ENCODE measurements at places on chromosomes 7 and 10.

DNA sequence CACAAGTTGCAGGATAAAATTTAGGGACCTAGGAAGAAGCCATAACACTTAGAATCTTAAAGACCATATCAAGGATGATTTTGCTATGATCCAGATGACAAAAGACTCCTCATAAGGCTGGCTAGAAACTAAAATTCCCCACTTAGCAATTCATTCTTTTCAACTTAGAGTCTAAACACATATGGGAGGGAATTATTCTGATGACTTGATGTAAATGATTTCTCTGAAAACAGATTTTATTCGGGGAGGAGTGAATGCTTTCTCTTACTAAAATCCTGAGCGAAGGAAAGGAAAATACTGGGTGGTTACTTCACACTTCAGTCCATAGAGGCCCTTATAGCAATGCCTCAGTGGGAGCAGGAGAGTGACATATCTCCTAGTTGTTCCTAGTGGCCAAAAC is 138.7 kb upstream of the SORCS1 start:
- no peak for DNase-seq

DNA sequence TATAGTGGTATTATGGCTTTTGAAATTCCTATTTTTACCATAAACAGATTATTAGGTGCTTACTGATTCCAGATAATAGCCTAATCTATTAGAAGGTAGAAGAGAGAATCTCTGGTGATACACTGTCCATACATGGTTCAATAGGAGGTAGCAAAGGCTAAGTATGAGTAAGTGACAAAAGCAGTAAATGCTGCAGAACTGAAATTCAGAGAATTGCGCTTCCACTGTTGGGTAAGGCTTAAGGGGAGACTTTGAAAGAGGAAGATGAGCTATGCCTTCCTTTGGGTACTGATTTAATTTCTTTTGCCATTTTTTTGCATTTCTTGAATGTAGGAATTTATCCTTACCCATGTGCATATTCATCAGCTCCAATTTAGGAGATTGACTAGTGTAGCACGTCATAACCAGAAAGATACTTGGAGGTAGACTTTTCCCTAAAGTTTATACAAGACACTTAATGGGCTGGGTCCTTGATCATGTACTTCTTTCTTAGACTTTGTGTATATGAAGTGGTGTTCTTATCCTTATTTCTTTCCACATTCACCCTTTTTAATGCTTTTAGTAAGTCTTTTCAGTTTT is 15.3 kb downstream of the MKLN1 start:
- DNase-seq = no peak

GRCh38 chr7:106464651-106465050 is 179.9 kb upstream of the NAMPT start:
- no peak for DNase-seq

DNA sequence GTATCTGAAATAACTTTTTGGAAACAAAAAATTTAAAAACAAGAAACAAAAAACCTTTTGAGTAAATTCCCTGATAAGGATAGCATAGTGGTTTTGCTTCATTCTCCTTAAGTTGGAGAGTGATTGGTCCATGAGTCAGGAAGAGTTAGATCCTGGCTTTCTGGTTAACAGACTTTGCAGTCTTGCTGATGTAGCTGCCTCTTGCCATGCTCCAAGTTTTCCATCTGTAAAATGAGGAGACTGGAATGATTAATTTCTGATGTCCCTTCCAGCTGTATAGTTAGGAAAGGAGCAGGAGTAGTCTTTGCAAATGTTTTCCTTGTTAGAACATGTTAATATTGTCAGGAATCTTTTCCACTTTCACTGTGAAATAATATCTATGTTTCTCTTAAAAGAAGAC is 266.6 kb downstream of the DNAJB9 start:
- DNase-seq = no peak

GRCh38 chr7:137073571-137074325 is 205.3 kb downstream of the CHRM2 start:
- DNase-seq = no peak

DNA sequence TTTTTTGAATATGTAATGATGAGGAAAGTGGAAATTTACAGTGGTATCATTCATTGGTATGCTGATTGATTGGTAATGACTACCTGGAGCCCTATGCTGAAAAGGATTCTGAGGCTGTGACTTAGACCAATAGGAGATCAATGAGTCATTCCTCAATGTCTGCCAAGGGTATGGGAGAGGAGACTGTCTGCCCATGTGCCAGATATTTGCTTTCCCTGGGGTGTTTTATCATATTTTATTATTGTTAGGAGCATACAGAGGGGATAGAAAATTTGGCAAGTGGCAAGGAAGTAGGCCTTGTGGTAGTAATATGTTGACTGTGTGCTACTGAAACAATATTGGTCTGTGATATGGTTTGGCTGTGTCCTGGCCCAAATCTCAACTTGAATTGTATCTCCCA is 54.8 kb downstream of the ASAH2B start:
- no peak for DNase-seq

DNA sequence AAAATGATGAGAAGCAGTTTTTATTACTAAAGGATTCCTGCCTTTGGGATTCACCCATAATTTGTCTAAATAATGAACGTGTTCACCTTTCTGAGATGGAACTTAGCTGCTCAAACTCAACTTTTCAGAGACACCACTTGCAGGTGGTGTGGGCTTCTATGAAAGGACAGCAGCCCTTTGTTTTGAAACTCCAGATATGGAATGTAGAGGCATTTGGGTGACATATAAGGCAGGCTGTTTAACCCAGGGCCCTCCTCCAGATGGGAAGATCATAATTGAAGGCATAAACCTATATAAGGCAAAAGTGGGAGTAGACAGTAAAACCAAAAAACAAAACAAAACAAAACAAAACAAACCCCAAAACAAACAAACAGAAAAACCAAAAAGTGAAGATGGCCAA is 11.9 kb upstream of the HUS1 start:
- DNase-seq = no peak

GRCh38 chr7:117283371-117283770 is 39.5 kb downstream of the WNT2 start:
- DNase-seq = no peak

GRCh38 chr7:5296611-5297226 is 14.0 kb downstream of the SLC29A4 start:
- DNase-seq = no peak

- DNase-seq = no peak
Measured at GRCh38 chr10:49622426-49623425, 8.9 kb downstream of the CHAT start.

- no peak for DNase-seq
Measured at GRCh38 chr7:68269405-68269804, 1272.8 kb downstream of the TYW1 start.

DNA sequence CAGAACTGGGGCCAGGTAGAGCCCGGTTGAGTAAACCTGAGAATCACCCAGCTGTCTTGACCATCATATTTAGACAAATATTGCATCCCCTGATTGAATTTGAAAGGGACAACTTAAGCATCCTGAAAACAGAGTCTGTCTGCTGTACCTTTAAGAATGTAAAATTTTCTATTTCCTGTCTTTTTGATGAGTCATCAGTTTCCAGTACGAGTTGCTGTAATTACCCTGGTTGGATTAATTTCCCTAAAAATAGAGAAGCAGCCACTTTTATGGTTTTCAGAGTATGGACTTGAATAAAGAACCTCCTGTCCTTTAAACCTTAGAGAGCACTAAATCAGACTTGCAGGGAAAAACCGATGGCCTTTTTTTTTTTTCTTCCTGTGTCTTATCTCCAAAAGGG is 164.6 kb upstream of the SH2B2 start:
- DNase-seq = no peak

DNA sequence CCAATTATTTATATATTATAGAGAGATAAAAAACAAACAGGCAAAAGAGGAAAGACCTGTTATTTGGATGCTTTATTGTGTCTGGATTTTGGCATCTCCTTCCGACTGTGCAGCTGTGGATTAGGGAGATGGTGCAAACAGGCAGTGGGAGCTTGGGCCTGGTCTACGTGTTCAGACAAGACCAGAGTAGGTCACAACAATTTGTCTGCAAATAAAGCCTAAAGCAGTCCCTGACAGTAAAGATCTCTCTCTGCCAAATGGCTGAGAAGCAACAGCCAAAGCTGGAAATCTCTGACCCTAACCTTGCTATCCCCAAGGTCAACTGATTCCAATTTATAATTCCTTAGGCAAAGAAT is 82.0 kb downstream of the ABLIM1 start:
- DNase-seq = no peak

- DNase-seq = peak; percentile 51
Measured at GRCh38 chr7:41247143-41247865, 455.6 kb downstream of the INHBA start.

GRCh38 chr10:6228647-6229046 is 25.9 kb downstream of the PFKFB3 start:
- no peak for DNase-seq

DNA sequence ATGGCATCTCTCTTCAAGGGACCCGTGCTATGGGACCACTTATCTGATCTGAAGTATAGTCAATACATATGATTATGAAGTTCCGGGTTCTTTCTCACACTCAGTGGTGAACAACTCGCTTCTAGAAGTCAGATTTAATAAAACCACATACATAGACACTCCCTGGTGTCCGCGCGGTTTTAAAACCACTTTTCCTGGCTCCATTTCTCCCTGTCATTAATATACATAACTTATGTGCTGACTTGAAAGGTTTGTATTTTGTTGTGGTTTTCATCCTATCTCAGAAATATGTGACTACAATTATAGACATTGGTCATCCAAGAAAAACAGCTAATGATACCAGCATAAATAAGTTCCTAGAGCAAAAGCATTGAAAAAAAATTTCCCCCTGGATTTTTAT is 34.0 kb downstream of the SVIL start:
- no peak for DNase-seq

- DNase-seq = no peak
Measured at GRCh38 chr7:30986331-30986730, 22.6 kb downstream of the GHRHR start.

DNA sequence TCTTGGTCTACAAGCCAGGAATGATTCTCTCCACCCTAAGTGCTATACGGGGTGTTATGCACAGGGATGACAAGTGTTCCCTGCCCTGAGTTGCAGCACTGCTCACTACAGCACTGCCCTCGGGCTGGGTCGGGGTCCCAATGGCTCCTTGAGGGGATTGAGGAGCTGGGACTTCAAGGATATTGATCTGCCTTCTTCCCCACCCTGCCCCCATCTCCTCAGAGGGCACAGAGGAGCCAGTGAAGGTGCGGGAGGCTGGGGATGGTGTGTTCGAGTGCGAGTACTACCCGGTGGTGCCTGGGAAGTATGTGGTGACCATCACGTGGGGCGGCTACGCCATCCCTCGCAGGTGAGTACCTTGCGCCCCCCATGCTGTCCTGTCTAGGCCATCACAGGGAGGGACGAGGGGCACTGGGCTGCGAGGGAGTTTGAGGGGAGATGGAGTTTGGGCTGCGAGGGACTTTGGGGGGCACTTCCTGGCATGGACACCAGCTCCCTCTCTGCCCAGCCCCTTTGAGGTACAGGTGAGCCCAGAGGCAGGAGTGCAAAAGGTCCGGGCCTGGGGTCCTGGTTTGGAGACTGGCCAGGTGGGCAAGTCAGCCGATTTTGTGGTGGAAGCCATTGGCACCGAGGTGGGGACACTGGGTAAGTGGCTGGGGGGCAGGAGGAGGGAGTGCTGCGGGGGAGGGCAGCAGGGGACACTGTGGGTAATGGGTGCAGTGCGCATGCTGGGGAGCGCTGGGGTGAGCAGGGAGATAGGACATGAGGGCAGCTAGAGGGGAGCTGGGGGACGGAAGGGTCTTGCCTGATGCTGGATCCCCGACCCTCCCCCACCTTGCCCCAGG is 10.3 kb downstream of the FLNC start:
- no peak for DNase-seq

- no peak for DNase-seq
Measured at GRCh38 chr7:120421151-120421651, 148.2 kb downstream of the KCND2 start.

DNA sequence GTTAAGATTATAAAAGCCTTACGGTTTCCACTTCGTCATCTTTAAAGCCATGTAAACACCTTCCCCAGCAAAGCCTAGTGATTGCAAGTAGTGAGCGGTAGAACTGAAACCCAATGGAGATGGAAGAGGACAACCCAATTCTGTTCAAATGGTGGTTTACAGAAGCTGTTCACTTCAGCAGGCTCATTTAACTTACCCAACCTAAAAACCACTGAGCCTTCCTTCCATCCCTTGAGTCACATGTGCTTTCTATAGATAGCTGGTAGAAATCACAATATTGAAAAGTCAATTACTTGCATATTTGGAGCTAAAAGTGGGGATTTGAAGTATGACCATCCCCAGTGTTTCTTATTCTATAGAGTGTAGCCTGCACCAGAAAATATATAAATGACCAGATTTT is 667.7 kb downstream of the SUGCT start:
- DNase-seq = no peak

- peak; percentile 71 for DNase-seq
Measured at GRCh38 chr10:94320285-94320914, 42.3 kb downstream of the NOC3L start.

- no peak for DNase-seq
Measured at GRCh38 chr7:891291-891690, 14.9 kb downstream of the GET4 start.

GRCh38 chr10:60644436-60645130 is 133.7 kb upstream of the CDK1 start:
- no peak for DNase-seq

DNA sequence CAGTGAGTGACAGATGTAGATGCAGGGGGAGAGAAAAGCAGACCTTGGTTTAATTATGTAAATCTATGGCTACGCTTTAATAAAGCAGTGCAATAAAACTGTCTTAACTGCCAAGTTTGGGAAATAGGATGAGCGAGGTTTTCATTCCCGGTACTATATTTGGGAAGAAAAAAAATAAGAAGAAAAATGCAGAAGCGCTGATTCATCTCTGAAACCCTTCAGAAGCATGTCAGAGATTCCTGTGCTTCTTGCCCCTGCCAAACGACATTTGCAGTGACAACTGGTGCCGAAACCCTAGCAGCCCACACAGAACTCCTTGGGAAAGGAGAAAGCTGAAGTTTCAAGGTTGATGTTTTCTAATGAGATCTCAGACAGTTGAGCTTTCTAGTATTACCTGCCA is 380.7 kb downstream of the REEP3 start:
- DNase-seq = no peak

- peak; percentile 11 for DNase-seq
Measured at GRCh38 chr7:120583899-120584586, 273.9 kb downstream of the TSPAN12 start.

DNA sequence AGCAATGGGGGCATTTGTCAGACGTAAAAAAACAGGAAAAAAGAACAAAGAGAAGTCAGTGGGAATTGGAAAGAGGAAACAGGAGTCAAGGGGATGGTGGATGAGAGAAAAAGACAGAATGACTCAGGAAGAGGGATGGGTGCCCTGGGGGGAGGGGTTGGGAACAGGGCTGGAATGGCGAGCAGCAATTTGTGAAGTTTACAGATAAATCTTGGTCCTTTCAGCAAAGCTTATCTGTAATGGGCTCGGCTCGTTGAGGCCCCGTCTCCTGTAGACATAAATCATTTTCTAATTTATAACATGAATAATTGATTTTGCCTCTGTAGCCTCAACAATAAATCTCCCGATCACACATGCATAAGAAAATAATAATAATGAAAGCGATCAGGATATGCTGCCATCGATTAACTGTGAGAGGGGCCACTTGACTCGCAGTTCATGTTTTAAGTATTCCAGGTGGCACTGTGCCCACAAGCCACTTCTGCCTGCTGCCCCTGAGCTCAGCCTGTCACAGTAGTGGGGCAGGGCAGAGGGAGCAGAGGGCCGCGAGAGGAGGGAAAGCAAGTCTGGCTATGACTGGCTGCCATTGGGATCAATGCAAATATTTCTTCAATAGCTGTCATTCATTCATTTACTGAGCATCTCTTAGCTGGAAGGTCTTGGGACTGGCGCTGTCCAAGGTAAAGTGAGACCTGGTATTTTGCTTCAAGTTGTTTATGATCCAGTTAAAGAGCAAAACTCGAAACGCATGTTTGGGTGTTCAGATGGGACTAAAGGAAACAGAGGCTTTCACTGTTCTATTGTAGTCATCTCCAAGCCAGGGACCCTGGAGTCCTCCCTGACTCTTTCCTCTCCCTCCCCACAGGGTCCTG is 47.4 kb upstream of the R3HCC1L start:
- no peak for DNase-seq

Data from LoVo (cell line).